ENCODE measurements at places on chromosomes 4 and X.

GRCh38 chr4:73620115-73620792, at the start of gene RASSF6:
Gene RASSF6 (minus strand): TSS chr4:73620436. CDS start chr4:73611795, 8,641 bp downstream.
- no peak for DNase-seq

DNA sequence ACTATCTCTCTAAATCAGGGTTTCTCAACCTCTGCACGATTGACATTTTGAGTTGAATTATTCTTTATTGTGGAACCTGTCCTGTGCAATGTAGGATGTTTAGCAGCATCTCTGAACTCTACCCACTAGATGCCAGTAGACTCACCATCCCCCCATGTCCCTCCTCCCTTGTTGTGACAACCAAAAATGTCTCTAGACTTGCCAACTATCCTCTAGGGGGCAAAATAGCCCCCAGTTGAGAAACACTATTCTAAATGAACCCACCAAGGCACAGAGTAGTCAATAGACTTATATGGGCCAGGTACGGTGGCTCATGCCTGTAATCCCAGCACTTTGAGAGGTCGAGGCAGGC, 49.1 kb upstream of the GAB1 start:
- DNase-seq = no peak

GRCh38 chrX:21974011-21974385, 33.5 kb downstream of the SMS start:
- no peak for DNase-seq

DNA sequence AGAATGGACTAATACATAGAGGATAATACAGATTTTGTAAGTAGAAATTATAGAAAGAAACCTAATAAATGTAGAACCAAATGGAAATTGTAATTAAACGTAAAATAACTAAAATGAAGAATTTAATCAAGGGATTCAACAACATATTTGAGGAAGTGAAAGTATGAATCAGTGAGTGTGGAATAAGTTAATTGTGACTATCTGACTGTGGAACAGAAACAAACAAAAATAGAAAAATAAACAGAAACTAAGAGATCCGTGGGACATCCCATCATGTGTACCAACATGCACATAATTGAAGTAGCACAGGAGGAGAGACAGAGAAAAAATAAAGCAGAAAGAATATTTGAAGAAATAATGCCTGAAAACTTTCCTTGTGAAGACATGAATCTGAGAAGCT, 208.6 kb upstream of the TACR3 start:
- no peak for DNase-seq

DNA sequence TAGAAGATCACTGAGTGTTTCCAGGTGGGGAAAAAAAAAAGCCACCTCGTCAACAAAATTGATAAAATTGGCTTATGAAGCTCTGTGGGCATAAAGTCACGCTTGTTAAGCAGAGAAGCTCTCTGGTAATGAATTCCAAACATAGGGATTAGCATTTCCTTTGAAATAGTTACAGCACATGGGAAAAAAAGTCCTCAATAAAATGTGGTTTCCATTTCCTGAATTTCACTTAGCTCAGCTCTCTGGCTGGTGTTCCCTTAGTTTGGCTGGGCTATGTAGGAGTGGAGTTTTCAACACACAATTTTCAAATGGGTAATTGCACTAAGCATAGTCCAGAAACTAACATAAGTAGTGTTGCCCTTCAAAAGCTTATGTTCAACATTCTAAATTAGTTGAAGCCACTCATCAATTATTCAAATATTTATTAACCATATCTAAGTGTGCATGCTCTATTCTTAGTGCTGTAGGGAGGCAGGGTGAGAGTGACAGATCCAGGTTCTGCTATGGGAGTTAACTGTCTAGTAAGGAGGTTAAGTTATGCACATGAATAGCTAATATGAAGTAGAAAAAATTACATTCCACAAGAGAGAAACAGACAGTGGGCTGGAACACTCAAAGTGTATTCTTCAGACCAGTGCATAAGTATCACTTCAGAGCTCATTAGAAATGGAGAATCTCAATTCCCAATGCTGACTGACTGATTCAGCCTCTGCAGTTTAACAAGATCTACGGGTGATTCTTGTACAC, 445.7 kb downstream of the SMARCA1 start:
- peak; percentile 32 for DNase-seq

DNA sequence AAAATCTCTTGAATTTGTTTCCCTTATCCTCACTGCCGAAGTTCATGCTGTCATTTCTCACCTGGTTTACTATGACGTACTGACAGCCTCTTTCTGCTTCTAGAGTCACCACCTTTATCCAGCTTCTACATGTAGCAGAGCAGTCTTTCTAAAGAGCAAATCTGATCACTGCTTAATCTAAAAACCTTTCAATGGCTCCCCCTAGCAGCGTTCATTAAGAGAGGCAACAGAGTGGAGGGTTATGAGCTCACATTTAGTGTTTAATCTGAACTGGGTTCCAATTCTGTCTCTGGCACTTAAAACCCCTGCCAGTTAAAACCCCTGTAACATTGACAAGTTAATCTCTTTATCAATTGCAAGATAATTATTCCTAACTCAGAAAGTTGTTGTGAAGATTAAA, 4.4 kb downstream of the RBPJ start:
- peak; percentile 52 for DNase-seq

DNA sequence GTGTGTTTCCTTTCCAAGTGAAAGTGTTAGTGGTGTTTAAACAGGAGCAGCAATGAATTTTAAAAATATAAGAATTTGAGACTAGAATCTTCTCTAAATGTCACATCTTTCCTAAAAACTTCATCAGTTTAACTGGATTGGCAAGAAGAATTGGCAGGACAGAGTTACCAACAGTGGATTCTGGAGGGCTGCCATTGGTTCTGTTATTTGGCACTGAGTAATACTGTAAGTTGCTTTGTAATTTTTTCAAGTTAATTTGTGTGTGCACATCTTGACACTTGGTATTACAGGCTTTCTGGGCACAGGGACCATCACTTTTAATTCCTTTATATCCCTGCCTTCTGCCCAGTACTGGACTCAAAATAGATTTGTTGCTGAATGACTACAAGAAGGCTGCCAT, 4.5 kb upstream of the GPRIN3 start:
- no peak for DNase-seq

DNA sequence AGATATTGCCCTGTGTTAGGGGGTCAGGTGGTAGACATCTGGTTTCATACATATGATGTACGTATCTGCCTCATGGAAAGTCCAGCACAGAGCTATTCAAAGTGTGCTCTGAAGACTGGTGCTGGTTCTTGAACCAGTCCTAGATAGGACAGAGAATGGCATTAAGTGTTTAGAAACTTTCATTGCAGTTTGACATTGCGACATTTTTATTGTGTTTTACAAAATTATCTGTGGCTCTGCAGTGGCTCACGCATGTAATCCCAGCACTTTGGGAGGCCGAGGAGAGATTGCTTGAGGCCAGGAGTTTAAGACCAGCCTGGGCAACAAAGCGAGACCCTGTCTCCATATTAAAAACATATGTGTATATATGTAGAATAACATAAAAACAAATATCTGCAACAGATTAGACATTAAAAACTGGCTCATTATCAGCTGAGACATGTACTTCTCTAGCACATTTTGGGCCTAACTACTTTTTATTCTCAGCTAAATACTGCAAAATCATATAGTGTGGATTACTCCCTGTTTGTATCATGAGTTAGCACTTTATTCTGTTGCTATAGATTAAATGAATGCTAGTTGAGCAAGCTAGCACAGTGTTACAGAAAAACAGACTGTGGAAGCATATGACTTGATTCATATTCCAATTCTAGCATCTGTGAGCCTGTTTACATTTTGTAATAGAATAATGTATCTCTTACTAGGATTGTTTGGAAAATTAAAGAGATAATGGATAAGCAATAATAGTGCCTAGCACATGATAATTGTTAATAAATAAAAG, 57.1 kb downstream of the USP9X start:
- no peak for DNase-seq

- DNase-seq = no peak
Observed at GRCh38 chrX:14228611-14229010, 198.9 kb upstream of the GEMIN8 start.

DNA sequence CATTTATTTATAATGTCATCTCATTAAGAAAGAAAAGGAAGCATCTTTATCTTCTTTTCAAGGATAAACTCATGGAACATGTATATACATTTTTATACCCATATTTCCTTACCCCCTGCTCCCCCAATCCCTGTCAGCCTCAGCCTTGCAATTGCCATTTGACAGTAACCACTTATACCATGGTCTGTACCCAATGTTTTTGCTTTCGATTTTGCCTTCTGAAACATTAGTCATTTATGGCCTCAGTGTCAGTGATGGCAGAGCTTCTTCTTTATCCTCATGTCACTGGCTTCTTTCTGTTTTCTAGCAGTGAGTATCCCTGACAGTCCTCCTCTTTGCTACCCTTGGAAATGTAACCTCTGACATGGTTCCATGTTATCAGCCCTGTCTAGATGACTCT, 228.4 kb downstream of the SPRY1 start:
- no peak for DNase-seq

- DNase-seq = peak; percentile 35
Observed at GRCh38 chr4:181364504-181364903, 878.7 kb upstream of the TENM3 start.

DNA sequence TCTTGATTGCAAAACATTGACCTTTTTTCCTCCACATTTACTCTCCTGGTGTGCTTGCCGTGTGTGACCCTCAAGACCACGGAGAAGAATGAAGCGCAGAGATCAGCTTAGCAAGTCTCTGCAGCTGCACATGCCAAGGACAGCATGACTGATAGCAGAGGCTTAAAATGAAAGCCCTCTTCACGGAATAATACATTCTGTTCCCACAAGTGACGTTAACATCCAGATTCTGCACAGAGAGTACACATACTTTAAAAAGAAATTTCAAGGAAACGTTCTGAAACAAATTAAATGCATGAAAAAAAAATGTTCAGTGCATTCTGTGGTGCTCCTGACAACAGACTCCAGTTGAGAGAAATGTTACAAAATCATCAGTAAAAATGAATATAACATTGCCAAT, 60.9 kb downstream of the SLC7A11 start:
- DNase-seq = peak; percentile 39

DNA sequence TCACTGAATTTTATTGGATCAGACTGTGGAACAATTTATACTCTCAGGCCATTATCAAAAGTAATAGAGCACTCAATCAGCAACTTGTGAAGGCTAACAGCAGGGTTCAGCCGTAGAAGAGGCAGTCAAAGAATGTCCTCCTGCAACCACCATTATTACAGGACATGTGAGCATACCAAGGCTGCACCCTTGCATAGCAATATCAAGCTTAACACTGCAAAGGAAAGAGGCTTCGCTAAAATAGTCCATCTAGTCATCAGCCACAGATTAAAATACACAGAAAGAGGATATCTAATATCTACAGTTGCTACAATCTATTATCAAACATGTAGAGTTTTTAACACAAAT, 42.9 kb upstream of the TMPRSS11B start:
- no peak for DNase-seq

DNA sequence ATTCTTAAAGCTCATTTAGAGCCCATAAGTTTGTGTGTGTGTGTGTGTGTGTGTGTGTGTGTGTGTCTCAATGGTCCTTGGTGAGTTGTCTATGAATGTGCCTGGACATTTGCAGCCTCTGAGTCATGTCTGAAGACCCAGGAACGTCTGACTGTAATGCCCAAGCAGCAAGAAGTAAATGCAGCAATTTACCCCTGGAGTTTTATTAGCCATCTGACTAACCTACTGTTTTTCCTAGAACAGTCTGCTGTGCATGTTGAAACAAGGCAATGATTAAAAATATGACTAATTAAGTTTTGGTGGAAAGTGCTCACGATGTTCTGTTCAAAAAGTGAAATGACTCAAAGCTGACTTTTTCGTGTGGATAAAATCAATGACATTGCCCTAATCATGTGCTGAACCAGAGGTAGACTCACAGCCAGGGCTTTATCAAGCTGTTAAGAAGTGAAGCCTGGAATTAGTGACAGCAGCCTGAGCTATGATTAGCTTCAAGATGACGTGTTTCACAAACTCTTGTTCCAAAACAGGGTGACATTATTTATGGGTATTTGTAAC, 201.6 kb downstream of the CPE start:
- peak; percentile 92 for DNase-seq

DNA sequence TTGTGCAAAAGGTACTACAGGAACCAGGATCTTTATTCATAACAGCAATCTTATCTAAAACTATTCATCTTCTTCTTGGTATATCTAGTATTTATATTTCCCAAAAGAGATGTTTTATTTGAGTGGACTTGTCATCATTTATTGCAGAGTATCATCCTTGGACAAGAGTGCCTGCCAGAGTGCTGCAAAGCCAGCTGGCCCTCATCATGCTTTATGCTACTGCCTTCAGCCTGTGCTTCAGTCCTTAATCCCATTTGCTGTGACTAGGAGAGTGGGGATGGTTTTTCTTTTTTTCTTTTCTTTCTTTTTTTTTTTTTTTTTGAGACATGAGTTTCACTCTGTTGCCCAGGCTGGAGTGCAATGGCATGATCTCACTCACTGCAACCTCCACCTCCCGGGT, 33.5 kb upstream of the ELF2 start:
- DNase-seq = no peak

DNA sequence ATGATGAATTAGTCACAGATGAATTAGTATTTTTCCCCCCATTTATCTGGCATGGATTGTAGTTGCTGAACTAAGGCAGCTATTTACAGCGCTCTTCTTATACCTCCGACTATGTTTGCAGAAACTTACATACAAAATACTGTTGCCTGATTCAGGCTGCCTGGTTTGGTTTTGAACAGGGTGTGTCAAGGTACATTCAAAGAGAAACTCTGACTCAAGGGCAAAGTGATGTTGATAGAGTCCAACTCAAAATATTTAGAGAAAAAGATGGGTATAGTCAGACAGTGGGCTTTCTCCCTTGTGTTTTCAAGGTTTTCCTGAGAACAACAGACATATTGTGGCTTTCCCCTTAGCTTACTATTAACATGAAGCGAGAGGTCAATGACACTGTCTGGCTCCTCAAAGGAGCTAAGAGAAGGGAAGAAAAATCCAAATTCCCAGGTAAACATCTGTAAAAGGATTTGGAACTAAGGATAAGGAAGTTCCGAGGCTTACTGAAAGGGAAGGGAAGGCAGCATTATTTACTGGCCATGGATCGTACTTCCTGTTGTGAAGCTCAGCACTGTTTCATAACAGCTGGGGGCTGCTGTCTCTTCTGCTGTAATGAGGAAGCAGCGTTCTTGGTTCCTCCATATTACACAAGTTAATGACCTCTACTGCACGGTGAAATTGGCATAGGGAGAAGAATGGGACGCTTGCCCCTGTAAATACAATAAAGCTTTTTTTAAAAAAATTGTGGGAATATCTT, 30.9 kb downstream of the FAM9C start:
- no peak for DNase-seq

GRCh38 chr4:22932326-22932725, 239.6 kb downstream of the GBA3 start:
- DNase-seq = no peak

GRCh38 chr4:102342404-102343074, 2.7 kb downstream of the SLC39A8 start:
- DNase-seq = no peak

Data from fibroblast of skin of abdomen (primary cell).